ENCODE measurements at places on chromosomes 1 and 21.

GRCh38 chr1:100606438-100606837, 68.5 kb downstream of the GPR88 start:
- DNase-seq = no peak

- DNase-seq = no peak
These were observed 19.3 kb upstream of the POFUT2 start for GRCh38 chr21:45306832-45307571.

- DNase-seq = no peak
These were observed 17.0 kb upstream of the TCEA3 start for GRCh38 chr1:23441446-23442148.

GRCh38 chr1:20551945-20552727, at the start of gene FAM43B:
FAM43B (plus strand) TSS chr1:20552573; CDS start chr1:20552974, 401 bp downstream.
- DNase-seq = no peak

DNA sequence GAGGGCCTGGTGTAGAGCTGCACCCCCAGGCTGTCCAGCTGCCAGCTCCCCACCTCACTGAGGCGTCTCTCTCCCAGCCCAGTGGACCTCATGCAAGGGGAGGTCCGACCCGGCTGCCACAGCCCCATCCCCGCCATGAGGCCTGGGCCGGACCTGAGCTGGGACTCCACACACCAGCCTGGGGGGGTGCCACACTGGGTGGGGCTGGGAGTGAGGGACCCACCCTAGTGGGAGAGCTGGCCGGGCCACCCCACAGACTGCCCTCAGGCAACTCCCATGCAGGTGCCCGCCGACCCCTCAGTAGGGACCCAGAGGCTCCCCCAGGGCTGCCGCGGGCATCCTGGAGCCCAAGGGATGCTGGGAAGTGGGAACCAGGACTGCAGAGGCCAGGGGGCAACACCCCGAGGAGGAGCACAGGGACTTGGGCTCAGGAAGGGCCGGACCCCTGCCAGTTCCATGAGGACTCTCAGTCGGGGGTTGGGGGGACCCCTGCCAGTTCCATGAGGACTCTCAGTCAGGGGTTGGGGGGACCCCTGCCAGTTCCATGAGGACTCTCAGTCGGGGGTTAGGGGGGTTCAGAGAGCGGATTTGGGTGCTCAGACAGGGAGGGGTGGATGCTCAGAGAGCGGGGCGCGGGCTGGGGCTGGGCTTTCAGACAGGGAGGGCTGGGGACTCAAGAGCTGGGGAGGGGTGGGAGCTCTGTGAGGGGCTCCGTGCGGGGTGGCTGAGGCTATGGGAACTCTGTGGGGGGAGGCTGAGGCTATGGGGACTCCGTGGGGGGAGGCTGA, 1.2 kb upstream of the RNF223 start:
- no peak for DNase-seq

GRCh38 chr1:66003690-66004089, 211.0 kb downstream of the PDE4B start:
- DNase-seq = no peak
